ENCODE measurements at places on chromosomes 6 and 20. TPM values are rescaled to one million over a fixed set of nuclear protein-coding genes. Genes with fewer than 3 reads are reported as not detected.

GRCh38 chr6:158040804-158041347 is 59.2 kb downstream of the SYNJ2 start:
- DNase-seq: no peak

PKIB gene
- not detected for polyA plus RNA-seq

PSORS1C2 gene
- not detected for polyA plus RNA-seq

- DNase-seq: no peak
Measured at GRCh38 chr20:58898629-58899408, 46.3 kb downstream of the GNAS start.

- no peak for DNase-seq
Measured at GRCh38 chr20:9581509-9581908, 67.1 kb downstream of the LAMP5 start.

- DNase-seq: no peak
Measured at GRCh38 chr6:7897461-7898192, 13.0 kb downstream of the TXNDC5 start.

GRCh38 chr6:23244300-23244699 is 674.9 kb downstream of the HDGFL1 start:
- DNase-seq: no peak

- DNase-seq: no peak
Measured at GRCh38 chr20:35215066-35215956, 11.2 kb upstream of the MMP24 start.

DNA sequence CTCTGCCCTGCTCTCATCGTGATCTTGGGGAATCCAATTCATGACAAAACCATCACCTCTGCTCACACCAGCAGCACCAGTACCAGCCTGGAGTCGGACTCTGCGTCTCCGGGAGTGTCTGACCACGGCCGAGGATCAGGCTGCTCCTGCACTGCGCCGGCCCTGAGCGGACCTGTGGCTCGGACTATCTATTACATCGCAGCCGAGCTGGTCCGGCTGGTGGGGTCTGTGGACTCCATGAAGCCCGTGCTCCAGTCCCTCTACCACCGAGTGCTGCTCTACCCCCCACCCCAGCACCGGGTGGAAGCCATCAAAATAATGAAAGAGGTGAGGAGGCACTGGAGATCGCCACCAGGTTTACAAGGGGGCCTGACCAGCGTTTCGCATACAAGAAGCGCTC is 37.2 kb upstream of the PBOV1 start:
- no peak for DNase-seq

- no peak for DNase-seq
Measured at GRCh38 chr6:52551483-52552277, 25.2 kb downstream of the TRAM2 start.

DNA sequence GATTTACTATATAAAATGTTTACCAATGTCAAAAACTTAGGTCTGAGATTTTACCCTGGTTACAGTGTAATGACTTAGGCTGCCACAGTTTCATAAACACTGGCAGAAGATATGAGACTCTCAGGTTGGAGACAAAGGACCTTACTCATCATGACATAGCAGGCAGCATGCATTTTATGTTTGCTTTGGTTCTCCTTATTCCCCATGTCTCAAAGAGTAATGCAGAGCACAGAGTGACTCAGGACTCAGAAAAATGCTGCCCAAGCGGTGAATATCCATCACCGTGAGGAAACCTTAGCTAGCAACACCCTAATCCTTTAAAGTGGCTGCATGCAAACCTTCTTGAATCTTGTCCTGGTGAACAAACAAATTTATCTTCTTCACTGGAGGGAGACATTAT is 112.1 kb upstream of the EYS start:
- no peak for DNase-seq

DNA sequence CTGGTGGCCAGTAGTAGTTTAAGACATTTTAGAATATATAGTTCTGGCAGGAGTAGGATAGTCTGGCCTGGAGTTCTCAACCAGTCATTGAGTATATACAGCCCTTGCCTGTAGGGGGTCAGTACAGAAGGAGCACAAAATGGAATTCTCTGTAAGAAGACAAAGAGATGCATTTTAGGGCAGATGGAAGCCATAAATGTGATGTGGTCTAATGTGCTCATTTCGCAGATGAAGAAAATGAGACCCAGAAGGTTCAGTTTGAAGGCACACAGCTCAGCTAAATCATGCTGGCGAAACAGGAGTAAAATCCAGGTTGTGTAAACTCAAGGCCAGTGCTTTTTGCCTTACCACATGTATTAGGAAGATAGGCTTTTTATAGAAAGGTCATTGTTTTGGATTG is 29.6 kb downstream of the QKI start:
- no peak for DNase-seq

GRCh38 chr6:142856624-142857232 is 88.2 kb downstream of the HIVEP2 start:
- DNase-seq: no peak

GRCh38 chr6:147677647-147678046 is 169.2 kb downstream of the SAMD5 start:
- DNase-seq: no peak

All from BJ (cell line).